ENCODE measurements at places on chromosomes 5 and 9.

DNA sequence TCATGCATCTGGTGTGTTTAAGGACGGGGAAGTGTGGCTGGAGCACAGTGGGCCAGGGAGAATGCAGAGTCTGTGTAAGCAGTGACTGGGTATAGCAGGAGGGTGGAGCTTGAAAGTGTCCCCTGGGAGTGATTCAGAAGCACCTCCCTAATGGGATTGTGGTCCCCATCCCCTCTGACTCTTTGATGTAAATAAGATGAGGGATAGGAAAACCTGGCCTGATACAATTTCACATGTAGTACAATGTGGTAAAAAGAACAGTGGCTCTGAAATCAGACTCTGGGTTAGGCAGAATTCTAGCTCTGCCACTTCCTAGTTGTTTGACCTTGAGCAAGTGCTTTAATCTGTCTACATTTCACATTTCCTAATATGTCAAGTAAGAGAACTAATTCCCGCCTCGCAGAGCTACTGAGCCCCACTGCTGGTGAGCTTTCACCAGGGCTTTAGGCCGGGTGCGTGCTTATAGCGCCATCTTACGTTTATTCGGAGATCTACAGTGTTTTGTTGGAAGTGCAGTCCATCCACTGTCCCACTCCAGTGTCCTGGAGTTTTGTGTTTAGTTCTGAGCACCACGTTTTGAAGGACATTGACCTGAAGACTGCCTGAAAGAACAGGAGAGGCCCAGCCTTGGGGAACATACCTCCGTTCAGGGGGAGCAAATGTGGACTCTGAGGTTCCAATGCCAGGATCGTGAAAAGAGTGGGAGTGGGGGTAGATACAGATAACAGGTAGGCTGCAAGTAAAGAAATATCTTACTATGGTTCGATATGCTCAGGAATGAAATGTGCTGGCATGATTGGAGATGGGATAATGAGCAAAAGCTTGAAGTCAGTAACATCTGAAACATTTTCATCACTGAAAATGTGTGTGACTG is 51.2 kb upstream of the TESK1 start:
- no peak for DNase-seq

DNA sequence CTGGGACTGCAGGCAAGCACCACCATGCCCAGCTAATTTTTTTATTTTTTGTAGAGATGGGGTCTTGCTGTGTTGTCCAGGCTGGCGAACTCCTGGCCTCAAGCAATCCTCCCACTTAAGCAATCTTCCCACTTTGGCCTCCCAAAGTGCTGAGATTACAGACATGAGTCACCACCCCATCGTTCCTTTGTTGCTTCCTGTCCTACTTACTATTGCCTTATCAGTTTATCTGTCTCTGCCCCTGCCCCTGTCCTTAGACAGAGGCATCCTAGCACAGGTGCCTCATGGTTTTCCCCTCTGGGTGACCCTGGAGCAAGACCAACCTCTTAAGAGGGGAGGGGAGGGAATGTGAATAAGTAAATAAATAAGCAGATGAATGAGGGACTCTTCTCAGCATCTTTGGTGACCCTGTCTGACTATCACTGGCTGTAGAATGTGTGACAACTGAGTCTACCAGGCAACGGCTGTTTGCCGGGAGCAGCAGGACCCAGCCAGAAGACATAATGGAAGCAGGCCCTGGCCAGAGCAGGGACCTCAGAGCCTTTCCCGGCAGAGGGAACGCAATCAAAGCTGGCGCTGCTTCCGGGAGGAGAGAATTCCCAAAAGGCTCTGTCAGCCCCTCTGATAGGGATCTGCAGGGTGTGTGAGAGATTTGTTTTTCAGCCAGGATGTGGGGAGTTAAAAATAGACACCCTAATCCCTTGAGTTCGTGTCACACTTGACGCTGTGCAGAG is 43.8 kb upstream of the DAB2IP start:
- DNase-seq: no peak

- no peak for DNase-seq
Observed at GRCh38 chr9:27499451-27499850, 24.6 kb upstream of the IFNK start.

GRCh38 chr5:112436144-112436543 is 17.1 kb upstream of the EPB41L4A start:
- DNase-seq: no peak

GRCh38 chr5:56059854-56060253 is 65.1 kb upstream of the IL6ST start:
- DNase-seq: no peak

DNA sequence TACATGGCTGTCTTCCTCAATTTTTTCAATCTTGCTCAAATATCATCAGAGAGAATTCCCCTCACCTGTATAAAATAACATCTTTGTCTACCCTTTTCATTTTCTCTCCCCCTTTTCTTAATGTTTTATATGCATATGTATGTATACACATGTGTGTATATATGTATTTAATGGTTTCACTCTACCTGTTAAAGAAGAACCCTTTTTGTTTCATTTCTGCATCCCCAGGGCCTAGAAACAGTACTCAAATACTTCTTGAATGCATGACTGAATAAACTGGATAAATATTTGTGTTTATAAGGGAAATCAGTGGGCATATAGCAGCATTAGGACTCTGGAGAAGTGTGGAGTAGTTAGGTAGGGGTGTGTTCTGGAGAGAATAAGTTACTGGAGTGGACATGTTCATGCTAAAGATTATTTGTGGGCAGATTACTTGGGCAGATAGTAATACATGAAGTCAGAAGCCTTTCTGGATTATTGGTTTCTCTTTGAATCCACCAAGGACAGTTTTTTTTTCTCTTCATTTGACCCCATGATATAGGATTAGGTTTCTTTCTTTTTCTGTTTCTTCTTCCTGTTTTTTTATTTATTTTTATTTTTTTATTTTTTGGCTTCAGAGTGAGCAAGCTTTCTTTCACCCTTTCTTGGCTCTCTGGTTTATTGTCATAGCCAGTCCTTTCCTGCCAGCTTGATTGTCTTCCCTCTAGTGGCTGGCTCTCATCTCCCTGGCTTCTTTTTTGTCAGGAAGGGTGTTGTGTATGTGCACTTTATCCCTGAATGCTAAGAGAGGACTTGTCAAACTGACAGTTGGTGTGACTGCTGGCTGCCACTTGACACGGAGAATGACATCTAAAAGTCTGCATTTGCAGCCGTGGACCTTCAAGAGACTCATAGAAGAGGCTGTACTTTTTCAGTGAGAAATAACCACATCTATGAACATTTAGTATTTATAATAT is 89.3 kb downstream of the ZCCHC7 start:
- DNase-seq: no peak

DNA sequence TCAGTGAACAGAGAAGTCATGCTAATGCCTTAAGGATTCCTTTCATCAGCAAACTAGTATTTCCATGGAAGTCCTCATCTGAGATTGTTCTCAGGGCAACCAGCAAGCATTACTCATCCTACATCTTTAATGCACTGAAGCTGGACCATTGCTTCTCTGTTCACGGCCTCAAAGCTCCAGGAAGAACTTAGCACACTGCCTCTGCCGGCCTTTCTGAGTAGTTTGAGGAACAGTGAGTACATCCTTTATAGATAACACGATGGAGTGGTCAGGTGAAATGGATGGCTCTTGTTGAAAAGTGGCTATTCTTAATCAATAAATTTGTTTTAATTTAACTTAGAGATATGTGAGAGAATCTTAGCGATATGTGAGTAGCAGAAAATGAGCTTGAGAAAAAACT is 35.8 kb downstream of the MEGF10 start:
- DNase-seq: no peak

- no peak for DNase-seq
Observed at GRCh38 chr5:157222506-157223230, 42.0 kb downstream of the ITK start.

DNA sequence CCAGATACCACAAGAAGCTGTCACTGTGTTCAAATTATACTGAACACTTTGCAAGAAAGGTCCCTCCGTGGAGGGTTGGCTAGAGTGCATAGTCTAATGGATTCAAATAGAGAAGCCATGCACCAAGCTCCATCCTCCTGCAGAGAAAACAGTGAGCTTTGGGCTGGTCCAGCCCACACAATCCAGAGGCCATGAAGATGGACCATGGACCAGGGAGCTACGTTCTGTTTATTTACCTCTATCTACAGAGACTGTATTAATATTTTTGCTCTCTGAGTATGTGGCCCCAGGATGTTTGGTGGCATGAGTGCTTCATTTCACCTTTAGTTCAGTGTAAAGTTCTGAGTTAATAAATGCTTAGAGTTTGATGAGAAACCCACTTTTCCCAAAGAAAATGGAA is 114.8 kb upstream of the PJA2 start:
- no peak for DNase-seq

DNA sequence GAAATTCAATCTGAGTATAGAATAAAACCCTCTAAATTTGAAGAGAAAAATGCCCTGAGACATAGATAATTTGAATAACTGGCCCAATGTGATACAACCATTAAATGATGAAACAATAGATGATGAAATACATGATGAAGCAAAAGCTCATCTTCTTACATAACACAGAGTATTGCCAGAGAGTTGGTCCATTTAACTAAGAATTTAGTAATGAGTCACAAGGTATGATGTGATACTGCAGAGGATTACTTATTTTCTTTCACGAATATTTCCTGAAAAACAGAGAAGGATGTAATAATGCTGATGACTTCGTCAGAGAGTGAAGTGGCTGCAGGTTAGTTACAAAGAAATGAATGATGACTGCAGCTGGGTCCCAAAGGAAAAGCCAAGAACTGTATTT is 379.3 kb downstream of the CDH12 start:
- DNase-seq: no peak

DNA sequence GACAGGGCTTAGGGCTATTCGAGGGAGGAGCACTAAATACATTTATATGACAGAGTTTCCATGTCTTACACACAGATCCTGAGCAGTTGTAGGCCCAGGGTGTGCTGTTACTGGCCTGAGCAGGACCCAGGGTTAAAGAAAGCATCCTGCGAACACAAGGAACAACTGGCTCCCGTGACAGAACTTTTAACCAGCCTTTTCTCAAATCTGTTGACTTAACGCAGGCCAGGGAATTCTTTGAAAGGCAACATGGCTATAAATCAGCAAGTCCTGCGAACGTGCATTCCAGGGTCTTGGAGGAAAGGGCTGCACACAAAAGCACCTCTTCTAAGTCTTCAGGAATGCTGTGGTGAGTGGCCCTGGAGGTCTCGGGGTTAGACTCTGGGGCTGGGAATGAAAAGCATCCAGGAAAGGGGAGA is 45.2 kb upstream of the ANKRD55 start:
- DNase-seq: no peak

DNA sequence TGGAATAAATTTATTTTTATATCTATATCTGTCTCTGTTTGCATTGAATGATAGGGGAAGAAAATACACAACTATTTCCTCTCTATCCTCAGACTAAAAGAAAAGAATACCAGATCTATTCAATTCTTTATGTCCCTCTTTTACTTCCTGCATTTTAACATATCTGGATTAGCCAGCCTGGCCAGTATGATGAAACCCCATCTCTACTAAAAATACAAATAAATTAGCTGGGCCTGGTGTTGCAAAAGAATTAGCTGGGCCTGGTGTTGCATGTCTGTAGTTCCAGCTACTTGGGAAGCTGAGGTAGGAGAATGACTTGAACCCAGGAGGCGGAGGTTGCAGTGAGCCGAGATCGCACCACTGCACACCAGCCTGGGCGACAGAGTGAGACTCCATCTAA is 182.0 kb downstream of the LURAP1L start:
- DNase-seq: no peak

DNA sequence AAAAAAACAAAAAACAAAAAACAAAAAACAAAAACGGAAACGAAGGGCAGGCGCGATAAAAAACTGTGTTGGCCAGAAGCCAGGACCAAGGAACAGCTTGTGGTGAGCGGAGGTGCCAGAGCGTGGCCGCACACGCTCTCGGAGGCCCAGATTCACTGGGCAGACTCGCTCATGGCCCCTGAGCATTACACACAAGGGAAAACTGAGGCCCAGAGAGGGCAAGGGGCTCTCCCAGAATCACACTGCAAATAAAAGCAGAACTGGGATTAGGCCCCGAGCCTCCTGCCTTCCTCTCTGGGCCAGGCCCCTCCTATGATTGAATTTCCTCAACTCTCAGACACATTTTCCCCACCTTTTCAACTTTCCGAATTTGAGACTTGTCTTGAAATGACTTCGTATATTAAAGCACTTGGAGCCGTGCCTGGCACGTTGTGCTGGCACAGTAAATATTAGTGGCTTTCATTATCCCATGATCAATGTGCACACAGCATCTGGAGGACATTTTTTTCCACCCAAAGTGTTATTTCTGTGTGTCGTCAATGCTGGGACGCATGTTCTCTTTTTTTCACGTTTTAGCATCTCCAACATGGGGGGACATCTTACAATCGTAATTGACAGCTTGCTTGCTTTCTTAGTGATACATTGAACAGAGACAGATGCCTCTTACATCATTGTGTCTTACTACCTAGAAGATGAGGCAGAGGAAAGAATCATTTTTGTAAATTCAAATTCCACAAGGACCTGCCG is 7.4 kb downstream of the FIBCD1 start:
- DNase-seq: no peak

GRCh38 chr5:67201897-67202549 is 5.4 kb upstream of the CD180 start:
- no peak for DNase-seq

- no peak for DNase-seq
Observed at GRCh38 chr9:124429530-124429867, 14.3 kb upstream of the PSMB7 start.

GRCh38 chr5:123450640-123451039 is 27.4 kb upstream of the CEP120 start:
- no peak for DNase-seq

DNA sequence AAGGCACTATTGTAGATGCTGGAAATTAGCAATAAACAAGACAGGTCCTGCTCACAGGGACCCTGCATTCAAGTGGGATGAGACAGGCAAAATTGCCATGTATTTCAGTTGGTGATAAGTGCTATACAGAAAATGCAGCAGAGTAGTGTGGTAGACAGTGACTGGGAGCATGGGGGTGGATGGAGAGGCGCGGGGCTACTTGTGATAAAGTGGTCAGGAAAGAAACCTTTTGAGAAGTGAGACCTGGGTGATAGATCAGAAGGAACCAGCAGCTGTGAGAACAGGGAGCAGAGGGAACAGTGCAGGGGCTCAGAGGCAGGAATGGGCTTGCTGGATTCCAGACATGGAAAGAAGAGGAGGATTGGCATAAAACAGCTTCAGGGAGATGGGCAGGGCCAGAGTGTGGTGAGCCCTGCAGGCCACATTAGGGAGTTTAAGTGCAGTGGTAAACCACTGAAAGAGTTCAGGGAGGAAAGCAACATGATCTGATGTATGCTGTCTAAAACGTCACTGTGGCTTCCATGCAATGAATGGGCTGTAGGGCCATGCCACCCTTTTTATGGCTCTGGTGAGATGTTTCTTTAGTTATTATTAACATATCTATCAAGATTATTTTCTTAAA is 7.3 kb downstream of the CRHBP start:
- no peak for DNase-seq

- DNase-seq: no peak
Observed at GRCh38 chr5:109111680-109112079, 298.1 kb downstream of the PJA2 start.

- DNase-seq: no peak
Observed at GRCh38 chr9:109907810-109908458, 127.9 kb downstream of the PALM2AKAP2 start.

DNA sequence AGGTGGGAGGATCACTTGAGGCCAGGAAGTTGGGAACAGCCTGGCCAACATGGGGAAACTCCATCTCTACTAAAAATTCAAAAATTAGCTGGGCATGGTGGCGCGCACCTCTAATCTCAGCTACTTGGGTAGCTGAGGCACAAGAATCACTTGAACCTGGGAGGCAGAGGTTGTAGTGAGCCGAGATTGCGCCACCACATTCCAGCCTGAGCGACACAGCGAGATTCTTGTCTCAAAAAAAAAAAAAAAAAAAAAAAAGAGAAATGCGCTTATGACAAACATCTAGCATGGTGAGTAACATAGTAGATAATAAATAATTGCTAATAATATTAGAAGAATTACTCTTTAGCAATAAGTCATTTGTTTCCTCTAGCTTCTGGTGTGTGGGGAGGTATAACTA is 25.9 kb downstream of the RUSC2 start:
- no peak for DNase-seq
